ENCODE measurements at places on chromosomes 6 and 20.

GRCh38 chr6:150416128-150416527, 47.3 kb downstream of the IYD start:
- DNase-seq: no peak

DNA sequence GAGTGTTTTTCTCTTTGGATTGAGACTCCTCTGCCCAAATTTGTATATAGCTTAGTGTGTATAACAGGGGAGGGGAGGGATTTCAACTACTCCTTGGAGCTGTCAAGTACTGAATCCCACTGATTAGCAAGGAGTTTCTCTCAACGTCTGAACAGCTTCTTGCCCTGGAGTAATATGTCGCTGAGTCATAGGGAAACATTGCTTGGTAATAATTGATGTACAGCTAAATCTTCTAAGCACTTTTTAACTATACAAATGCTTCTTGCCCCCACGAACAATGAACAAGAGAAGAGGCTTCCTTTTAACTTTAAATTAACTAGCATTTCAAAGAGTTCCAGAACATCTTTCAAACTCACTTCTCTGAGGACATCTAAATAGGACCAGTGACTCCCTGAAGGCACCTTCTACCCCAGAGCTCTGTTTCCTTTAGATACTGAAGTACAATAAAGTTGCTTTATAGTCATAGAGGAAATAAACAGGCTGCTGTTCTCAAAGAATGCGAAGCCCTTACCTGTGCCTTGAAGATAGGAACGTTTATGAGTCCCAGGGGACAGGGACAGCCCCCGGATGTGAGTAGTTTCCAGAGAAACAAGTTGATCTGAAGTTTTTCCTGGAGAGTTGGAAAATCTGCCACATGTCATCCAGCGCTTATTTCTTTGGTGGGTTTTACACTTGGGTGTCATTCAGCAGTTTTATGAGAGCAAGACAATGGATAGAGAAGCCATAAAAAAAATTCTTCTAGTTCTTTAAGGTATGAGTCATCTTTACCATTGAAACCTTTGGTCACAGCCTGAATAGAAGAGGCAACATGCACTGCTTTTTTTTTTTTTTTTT, 462.5 kb upstream of the BTBD3 start:
- DNase-seq: no peak

DNA sequence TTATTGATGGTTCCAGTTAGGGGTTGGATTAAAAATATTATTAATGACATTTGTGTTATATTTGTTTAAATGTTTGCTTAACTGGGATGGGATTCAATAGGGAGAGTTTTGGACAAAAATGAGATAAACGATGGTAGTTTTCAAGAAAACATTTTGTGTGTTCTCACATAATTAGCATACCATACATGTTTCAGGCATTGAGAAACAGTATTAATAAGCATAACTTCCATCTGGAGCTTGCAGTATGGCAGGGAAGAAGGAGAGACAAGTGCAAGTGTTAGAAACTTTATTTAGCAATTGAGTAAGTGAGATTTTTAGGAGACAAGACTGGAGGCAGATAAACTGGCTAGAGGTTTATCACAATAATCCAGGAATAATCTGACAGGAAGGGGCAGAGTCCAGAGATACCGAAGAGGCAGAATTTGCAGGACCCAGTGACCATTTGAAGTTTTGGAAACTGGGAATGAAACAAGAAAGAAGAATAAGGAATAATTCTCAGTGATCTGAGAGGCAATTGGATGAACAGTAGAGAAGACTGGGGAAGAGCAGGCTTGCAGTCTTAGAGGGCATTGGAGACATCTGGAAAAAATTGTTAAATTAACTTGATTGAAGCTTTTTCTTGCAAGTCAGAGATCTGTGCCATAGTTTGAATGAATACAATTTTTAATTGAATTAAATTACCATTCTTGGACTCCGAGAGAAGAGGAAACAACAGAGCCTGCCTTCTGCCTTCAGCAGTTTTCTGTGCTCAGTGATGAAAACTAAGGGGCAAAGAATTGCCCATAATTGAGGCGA, 73.0 kb upstream of the PTCHD4 start:
- DNase-seq: no peak

GRCh38 chr6:113500221-113500620, 356.9 kb upstream of the MARCKS start:
- DNase-seq: no peak

DNA sequence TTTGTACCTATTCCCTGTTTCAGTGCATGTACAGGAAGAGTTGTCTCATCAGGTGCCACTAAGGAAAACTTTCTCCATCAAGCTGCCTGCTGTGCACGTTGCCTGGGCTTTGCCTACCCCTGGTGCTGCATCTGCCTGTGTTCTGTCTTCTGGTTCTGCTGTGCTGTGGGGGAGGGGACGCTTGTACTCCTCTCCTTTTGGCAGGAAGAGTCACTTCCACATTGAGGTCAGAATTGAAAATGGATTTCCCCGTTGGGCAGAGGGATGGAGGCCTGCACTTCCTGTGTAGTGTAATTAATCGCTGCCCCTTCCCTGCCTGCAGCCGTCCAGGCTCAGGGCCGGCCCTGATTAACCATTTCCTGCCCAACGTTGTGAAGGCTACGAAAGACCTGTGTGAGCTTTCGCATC, 153.3 kb downstream of the SCML4 start:
- DNase-seq: no peak

DNA sequence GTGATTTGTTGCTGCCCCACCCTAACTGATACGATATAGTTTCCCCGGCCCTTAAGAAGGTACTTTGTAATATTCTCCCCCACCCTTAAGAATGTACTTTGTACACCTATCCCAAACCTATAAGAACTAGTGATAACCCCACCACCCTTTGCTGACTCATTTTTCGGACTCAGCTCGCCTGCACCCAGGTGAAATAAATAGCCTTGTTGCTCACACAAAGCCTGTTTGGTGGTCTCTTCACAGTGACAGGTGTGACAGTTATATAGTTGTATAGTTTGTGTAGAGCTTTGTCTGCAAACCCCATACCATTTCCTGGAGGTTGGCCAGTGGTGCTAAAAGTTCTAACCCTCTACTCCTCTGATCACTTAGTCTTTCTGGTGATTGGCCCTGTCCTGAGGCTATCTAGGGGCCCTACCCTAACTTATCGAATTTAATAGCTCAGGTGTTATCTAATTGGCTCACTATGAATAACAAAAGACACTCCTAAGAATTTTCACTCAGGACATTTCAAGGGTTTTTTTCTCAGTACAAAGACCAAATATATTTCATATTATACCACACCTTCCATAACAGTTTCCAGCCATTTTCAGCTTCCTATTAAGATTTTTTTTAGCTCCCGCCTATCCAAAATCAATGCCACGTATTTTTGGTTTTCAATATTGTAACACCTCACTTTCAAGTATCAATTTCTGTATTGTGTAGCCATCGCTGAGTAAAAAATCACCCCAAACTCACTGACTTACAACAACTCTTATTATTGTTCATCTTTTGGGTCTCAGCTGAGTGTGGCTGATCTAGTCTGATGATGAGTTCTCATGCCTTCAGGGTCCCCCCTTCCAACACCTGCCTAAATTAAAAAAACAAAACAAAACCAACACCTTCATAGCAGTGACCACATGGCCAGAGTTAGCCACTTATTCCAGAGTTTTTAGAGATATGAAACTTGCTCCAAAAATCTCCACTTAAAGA, 9.8 kb upstream of the BTN1A1 start:
- no peak for DNase-seq

GRCh38 chr20:52481443-52481842, 289.9 kb upstream of the ZFP64 start:
- no peak for DNase-seq

DNA sequence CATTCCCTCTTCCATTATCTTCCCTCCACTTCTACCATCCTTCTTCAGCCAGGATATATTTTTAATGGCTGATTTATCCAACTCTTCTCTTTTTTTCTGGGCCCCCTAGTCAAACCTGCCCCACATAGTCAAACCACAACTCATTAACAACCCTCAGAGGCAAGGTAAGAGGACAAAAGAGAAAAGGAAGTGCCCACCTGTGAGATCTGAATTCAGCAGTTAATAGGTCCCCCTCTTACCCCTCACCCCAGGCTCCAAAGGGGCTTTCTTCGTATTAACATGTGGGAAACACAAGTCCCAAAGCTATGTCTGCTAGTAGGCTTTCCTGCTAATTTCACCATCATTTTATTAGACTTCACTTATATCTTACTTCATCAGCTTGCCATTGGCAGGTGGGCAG, 44.1 kb upstream of the TSPYL1 start:
- DNase-seq: no peak

DNA sequence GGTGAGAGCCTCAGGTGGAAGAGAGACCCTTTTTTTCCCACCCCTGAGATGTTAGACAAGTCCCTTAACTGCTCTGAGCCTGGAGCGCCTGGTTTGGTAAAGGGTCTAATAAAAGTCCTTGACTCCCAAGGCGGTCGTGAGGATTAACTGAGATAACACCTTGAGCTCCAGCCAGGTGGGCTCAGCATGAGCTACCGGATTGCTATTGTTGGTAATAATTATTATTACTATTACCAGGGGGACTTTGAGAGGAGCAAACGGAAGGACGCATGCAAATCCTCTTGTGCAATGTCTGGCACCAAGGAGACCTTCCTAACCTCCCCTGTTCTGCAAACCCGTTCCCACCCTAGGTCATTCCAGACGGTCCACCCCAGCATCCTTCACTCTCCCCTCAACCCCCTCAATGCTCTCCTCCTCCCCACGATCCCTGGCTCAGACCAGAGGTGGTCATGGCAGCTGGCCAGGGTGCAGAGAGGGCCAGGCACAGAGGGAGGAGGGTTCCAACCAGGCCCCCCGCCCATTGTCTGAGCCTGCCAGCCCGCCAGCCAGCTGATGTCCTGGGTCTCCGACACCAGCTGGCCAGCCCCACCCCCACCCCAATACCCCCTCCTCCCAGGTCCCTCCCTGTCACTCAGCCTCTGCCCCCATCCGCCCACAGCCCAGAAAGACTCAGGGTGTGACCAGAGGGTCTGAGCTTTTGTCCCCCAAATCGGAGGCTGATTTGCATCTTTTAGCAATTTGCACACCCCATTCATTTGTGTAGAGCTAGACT, 14.3 kb upstream of the CBFA2T2 start:
- DNase-seq: peak; percentile 55

DNA sequence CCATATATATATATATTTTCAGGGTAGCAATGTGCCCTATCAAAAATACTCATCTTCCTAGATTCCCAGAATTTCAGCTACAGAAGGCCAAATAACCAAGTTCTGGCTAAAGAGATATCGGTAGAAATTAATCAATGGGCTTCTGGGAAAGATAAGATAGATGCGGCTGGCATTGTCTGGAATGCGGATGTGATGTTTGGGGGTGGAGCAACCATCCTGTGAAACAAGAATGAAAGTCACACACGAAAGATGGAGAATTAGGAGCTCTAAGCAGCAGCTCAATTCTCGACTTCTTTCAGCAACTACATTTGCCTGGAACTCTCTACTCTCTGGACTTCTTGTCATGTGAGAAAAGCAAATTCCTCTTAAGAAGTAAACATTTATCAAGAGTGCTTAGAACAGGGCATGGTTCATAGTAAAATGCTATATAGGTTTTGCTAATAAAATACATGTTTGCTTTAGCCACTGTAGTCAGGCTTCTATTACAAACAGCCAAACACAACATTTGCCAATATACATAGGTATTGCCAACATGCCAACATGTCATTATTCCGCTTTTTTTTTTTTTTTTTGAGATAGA, 90.8 kb downstream of the CLIC5 start:
- DNase-seq: no peak

- no peak for DNase-seq
These were observed 68.7 kb downstream of the PHACTR2 start for GRCh38 chr6:143746202-143747119.

- no peak for DNase-seq
These were observed 168.2 kb downstream of the SMOC2 start for GRCh38 chr6:168609026-168609685.

DNA sequence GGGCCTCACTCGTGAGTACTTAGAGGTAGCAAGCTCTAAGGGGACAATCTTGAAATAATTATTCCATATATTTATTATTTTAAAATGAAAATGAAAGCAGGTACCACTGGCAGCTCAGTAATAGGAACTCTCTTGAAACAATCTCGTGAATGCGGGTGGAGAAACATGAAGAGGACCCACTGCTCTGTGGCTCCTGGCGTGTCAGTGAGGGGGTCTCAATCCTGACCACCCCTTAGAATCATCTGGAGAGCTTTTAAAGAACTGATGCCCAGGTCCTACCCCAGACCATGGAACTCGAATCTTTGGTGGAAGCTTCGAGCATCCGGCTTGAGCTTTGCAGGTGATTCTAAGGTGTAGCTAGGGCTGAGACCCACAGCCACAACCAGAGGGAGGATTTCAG, 23.9 kb upstream of the PXDC1 start:
- no peak for DNase-seq

DNA sequence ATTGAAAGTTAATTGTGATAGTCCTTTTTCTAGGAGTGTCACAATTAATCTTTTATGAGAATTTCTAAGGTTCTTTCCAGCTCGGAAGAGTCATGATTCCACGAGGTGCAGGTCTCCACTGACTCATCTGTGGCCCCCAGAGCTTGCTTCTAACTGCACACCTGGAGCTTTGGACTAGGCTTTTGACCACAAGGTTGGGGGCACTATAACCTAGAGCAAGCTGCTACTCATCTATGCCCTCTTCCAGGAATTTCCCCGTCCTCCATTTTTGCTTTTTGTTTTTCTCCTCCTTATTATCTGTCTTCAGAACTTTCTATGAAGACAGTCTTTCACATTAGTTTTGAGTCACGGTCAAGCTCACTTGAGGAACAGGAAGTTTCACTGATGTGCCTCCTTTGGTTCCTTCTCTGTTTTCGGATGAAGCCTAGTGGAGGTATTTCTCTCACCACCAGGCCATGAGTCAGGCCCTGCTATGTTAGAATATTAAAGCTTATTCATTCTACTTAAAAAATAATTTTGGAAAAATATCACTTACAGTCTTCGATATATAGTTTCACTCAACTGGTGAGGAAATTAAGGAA, 119.2 kb upstream of the INSM1 start:
- DNase-seq: no peak

Data from NCI-H748 treated with DMSO at 0.1 percent for 48 hours (cell line).